GM23248 (cell line): ENCODE measurements at places on chromosomes 4 and X. TPM values are rescaled to one million over a fixed set of nuclear protein-coding genes. Genes with fewer than 3 reads are reported as not detected.

Gene RADX
- 0.53 and 1.1 TPM in 2 replicates for polyA plus RNA-seq

DNA sequence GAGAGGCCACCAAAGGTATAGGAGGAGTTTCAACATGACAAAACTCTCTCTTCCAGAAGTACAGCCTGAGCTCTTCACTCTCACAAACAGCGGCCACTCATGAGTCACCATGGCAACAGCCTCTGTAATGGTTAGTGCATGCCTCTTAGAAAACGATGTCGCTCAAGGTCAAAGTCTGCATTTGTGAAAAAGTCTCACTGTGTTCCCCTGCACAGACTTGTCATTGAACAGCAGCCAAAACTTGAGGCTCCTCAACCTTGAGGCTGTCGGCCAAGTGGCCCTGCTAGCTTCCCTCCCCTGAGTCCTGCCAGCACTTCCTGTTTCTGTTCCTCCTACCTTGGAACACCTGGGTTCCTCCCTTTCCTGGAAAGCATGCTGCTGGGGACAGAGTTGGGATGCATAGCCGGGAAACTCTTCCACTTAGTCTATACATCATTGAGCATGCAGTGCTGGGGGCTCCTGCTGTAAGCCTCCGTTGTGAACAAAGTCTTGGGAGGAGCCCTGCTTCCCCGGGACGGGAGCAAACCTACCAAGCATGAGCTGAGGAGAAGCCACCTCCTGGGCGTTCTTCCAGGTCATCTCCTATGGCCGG is 66.6 kb downstream of the ING2 start:
- peak; percentile 42 for DNase-seq

Gene VSIG4
- not detected in 2 replicates for polyA plus RNA-seq

DNA sequence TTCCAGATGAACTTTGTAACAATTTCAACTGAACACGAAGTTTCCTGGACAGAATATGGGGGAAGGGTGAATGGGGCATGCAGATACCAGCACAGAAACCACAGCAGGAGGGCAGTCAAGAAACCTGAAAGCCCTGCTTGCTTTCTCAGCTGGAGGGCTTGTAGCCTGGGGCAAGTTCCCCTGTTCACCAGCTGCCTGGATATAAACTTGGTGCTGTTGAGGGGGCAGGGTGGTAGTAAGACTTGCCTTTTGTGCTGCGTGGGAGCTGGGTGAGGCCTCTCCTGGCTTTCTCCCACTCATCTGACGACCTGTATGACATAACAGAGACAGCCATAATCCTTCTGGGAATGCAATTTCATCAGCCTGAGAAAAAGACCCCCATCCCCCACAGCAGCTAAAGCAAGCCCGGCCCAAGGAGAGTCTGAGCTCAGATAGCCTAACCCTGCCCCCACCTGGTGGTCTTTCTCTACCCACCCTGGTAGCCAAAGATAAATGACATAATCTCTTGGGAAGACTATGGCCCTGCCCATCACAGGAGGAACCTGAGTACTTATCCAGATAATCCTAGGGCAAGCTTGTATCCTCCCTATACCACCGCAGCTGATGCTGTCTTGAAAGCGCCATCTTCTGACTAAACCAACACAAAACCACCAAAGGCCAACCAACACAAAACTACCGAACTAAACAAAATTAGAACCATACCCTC is 234.3 kb downstream of the LAS1L start:
- no peak for DNase-seq
